Myocyte (in vitro differentiated cells): ENCODE measurements at places on chromosomes 6 and 20.

- DNase-seq: peak; percentile 86
These were observed at the start of gene EHMT2 for GRCh38 chr6:31897612-31898382. Gene EHMT2, minus strand, starts transcription at chr6:31897698. Its CDS starts 21 bp downstream, at chr6:31897677.

GRCh38 chr20:54174457-54175175 lies 830 bp upstream of the CYP24A1 start:
- DNase-seq: no peak

DNA sequence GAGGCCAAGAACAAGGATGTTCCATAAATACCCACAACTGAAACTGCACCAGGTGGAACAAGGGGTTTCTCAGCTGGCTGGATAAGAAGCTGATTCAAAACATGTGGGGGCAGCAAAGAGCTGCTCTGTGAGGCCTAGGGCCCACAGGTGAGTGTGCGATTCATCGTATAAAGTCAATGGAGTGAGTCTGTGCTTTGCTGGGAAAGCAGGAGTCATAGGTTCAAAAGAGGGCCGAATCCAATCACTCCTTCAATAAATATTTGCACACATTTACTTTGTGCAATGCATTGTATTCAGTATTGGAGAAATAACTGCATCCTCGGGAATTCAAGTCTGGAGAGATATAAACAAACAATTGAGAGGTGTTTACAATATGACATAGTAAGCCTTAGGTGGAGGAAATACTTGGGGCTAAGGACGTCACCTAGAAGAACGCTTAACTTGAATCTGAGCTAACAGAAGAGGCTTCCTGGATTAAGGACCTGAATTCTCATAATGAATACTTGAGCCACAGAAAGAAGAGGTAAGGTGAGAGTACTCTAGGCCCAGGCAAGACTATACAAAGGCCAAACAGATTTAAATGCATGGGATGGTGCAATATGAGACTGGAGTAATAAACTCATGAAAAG lies 83.7 kb upstream of the TMEM30A start:
- peak; percentile 37 for DNase-seq

GRCh38 chr20:63223121-63223825 lies 7.3 kb upstream of the YTHDF1 start:
- peak; percentile 64 for DNase-seq

DNA sequence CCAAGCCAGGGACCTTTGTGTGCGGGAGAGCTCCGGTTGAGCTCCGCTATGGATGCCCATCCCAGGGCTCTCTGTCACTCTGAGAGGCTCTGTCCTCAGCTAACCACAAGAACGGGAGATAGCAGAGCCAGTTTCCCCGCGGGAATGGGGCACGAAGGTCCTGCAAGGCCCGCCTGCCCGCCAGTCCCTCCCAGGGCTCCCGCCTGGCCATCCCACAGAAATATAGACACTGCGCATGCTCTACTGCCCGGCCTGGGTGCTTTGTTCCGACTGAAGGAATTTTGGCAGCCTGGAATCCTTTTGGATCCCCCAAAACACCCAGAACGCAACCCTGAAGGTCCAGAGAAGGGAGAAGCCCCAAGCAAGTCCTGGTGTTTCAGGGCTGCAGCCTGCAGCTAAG lies 8.6 kb upstream of the DEFB110 start:
- no peak for DNase-seq

DNA sequence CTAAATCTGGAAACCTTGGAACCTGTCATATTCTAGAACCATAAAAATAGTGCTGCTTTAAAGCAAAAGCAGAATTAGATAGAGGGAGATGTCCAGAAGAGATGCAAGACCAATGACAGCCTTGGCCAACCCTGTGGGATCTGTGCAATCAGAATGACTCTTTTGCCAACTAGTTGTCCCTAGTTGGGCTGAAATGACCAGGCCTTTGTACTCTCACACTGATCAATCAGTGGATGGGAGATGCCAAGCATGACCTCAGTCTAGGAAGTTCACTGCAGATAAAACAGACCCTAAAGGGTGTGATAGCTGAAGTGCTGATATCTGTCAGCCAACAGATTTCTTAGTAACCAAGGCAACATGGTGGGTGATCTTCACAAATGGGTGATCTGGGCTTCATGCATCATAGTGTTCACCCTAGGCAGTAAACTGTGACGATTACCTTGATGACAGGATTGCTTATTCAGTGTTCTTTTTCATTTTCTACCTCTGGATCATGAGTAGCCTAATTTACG lies 52.1 kb downstream of the BCKDHB start:
- DNase-seq: no peak

- no peak for DNase-seq
These were observed 12.1 kb upstream of the SNHG17 start for GRCh38 chr20:38447251-38447661.

DNA sequence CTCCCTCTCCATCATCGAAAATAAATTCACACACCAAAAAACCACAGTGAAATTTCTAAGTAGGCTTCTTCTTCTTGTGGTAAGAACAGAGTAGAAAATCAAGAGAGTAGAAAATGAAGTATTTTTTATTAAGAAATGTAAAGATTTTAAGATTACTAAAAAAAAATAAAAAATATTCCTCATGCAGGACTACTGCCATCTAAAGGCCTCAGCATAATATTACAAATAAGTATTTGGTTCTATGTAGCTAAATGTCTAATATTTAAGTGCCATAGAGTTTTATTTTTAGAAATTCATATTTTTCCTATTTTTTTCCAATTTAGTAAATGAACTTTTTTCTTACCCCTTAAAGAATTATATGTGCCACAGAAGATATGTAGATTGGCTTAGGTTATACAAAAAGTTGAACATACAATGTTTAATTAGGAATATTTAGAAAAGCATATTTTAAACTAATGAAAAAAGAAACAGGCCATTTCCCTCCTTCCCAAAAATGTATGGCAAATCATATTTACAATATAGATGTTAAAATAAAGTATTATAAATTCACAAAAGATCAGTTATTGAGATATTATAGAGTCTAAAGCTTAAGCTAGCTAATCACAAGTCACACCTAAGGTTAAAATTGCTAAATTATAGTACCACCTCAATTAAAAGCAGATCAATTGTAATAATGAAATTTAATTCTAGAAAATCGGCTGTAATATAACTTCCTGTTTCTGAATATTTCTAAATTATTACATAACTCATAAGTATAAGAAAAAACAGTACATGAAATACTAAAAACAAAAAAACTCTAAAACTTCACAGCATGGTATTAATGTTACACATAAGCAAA lies 3.5 kb upstream of the NT5DC1 start:
- peak; percentile 33 for DNase-seq

DNA sequence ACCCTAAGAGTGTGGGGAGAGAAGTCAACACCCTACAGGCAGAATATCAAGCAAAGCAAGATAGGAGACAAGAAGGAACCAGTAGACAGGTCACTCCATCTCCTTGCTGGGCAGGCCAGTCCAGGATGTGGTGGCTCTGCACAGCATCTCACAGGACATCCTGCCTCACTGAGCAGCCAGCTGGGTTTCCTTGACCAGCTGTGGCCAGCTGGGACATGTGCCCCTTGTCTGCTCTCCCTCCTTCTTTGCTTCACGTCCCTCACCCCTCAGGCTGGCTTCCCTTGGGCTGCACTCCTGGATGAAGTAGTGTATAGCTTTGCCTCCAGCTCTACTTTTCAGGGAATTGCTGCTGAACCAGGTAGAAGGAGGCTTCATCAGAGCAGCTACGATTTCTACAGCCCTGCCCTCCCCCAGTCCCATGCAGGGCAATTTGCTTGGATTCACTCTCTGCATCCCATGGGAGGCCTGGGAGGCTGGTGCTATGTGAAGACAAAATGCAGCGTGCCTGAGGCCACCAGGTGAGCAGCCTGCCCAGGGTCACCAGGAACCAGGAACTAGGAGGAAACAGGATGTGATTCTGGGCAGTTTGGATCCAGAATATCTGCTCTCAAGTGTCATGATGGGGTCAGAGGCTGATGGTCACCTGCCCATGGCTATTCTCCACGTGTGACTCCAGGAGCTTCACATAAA lies 110.0 kb upstream of the PMEPA1 start:
- DNase-seq: no peak

DNA sequence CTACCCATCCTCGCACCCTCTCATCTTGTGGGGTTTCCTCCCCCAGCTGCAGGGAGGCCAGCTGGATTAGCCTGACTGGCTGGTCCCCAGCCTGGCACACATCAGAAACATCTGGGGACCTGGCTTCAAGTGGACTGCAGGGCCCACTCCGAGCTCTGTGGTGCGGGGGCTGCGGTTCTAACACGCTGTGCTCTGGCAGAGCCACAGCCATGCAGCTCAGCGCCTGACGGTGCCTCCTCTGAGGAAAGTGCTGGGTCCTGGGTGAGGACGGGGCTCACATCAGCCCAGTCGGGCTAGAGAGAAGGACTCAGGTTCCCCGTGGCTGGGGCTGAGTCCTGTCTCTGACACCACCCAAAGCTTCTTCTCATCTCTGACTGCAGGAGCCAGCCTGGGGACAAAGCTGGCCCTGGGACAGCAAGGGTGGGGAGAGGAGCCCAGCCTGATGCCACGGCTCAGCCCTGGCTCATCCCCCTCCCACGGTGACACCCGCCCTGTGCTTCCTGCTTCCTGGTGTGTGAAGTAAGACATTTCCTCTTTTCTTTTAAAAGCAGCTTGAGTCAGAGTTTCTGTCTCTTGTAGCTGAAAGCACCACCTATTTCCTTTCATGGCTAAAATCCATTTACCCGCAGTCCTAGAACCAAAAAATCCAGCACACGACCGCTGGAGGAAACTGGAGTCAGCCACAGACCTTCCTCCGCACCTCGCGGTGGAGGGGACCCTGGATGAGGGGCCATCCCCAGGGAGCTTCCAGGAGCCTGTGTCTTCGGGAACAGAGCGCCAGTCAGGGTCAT lies 127.4 kb upstream of the AFDN start:
- DNase-seq: no peak
